ENCODE measurements at places on chromosomes 16 and 17.

DNA sequence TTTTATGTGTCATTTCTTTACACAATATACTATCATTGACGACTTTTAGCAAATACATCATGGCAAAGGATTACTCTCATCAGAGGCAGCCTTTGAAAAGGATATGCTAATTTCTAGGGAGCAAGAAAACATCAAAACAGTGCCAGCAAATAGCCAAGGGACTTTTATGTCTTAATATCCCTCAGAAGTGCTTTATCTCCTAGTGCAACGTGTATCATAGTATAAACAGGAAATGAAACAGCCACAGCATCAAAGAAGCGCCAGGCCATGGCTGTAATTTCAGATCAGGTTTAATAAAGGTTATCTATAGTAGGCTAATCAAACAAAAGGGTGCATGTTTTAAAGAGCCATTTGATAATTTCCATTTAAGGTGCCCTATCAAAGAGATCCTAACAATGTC lies 159.9 kb downstream of the AXIN2 start:
- no peak for DNase-seq

DNA sequence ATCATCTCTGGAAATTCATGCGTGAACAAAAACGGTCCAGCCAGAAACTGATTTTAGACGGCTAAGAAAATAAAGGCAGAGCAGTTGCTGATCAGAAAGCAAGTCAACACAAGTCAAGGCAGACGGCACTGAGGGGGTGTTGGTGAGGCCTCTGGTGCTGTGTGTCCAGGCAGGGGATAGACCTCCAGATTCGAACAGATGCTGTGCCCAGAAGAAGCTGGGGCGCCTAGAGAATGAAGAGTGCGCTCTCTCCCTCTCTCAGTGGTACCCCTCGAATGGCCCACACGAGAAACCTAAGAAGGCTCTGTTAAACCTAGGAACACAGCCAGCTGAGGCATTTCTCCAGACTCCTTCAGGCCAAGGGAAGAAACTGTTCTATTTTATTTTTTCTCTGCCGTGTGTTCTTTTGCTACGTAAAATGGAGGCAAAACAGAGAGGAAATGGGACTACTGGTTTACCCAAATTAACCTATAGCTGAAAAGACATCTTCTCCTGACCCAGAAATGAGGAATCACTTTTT lies 178.3 kb downstream of the PMP22 start:
- no peak for DNase-seq

DNA sequence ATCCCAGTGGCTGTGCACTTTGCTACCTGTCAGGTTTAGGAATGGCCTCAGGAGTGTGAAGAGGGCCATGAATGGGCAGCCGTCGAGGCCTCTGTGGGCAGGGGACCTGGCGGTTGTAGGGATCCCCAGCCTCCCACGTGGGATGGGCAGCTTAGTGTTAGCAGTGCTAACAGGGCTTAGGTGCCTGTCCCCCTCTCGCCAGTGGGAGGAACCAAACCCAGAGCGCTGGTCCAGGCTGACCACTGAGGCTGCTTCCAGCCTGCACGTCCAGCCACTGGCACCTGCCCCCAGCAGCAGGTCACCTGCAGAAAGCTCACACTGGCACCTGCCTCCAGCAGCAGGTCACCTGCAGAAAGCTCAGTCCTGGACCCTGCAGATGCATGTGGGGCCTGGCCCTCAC lies 162.2 kb upstream of the CIBAR2 start:
- DNase-seq: no peak

DNA sequence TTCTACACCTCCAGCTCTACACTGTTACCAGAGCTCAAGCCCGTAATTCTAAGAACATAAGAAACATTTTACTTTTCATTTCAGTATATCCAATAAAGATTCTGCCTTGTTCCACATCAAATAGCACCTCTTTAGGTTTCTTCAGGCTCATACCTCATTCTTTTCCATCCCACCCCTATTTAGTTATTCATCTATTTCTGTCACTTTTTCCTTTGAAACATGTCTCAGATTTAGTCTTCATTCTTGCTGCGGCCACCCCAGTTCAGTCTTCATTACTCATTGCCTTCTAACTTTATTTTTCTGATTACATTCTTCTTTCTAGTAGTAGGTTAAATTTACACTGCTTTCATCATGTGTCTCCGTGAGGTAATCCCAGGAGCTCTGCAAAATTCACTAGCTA lies 33.5 kb downstream of the PPM1E start:
- no peak for DNase-seq

DNA sequence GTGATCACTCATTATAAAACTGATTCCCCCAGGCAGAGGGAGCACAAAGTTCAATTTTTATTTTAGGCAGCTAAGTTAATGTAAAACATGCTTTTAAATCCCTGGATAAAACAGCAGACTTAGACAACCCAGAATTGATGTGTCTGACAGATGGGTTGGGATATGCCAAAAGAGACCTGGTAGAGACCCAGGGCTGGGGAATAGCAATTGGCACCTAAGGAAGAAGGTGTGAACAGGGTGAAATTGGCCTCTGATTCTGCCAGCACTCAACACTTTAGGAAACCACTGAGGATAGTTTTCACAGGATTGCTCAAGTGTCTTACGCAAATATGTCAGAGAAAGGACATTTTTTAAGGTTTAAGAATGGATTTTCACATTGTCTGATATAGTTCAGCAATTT lies 938.2 kb upstream of the CDH8 start:
- DNase-seq: no peak

DNA sequence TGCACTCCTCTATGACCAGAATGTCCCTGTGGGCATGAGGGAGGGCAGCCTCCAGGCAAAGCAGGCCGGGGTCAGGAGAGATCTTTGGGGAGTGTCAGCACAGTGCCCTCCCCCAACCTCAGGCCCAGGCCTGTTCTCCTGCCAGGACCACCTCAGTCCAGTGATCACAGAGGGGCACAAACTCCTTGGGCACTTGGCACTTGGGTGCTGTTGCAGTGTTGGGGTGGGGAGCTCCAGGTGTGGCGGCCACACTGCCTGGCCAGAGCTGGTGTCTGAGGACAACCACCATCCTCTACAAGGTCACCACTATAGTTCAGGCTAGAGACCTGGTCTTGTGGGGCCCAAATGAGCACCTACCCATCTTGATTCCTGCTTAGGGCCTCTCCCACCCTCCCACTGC lies 37.2 kb downstream of the SMPD3 start:
- no peak for DNase-seq
